ENCODE measurements at places on chromosomes 13 and 19.

DNA sequence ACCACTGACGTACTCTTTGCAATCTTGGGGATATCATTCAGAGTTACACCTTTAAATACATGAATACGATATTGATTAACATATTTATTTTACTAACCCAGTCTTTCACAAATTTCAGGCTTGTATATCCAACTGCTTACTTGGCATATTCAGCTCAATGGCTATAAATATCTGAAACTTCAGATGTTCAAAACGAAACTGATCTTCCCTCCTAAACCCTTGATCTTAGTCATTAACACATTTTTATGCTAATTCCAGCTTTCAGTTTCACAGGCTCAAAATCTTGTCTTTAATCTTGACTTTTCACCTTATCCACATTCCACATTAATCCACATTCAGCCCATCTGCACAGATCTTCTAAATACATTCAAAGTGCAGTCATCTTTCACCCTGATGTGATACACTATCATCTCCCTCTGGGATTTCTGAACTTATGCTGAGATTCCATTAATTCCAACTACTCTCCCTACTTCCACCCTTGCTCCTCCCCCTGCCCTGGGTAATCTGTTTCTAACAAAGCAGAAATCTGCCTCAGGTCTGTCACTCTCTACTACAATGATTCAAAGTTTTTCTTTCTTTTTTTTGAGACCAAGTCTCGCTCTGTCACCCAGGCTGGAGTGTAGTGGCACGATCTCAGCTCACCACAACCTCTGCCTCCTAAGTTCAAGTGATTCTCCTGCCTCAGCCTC, 387.2 kb downstream of the GPC5 start:
- DNase-seq = no peak

- DNase-seq = no peak
Measured at GRCh38 chr13:106104281-106104901, 431.1 kb downstream of the EFNB2 start.

GRCh38 chr13:62512194-62513141, 1096.8 kb upstream of the PCDH20 start:
- peak; percentile 54 for DNase-seq

DNA sequence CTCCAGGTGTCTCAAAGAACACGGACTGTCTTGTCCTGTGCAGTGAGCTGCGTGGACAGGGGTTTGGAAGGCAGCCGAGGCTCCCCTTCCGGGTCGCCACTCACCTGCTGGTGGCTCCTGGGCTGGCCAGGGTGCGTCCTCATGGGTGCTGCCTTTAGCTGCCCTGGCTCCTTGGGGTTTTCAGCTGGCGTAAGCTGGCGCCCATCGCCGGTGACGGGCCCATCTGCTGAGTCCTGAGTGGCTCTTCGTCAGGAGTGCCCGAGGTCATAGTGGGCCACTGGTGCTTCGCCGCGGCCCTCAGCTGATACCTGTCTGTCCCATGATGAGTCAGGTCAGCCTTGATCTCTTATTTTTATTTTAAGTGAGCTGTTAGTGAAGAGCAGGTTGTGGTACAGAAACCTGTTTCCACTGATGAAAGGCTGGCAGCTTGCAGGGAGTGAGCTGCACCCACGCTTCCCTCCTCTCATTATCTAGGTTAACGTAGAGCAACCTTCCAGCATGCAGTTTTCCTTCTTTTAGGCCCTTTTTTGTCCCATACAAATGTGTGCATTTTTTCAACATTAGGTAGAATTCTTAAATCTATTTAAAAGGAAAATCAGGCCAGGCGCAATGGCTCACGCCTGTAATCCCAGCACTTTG, 18.4 kb downstream of the EPN1 start:
- DNase-seq = no peak

GRCh38 chr19:42207767-42208271, 9.7 kb downstream of the DEDD2 start:
- DNase-seq = peak; percentile 25

DNA sequence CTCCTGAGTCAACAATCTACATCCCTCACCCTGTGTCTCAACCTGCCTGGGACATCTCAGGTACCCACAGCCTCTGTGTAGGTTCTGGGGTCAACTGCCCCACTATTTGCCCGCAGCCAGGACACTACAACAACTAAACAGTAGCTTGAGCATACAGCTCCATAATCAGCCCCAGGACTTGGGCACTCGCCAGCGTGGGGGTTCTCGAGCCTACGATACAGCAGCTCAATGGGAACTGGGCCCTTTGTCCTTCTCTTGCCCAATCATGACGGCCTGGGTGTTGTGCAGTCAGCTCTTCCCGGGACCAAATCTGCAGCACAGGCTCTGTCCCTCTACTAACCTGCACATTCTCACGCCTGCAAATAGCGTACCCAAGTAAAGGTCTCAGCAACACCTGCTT, 1.3 kb downstream of the ZNF180 start:
- no peak for DNase-seq

GRCh38 chr13:114124921-114125320, 7.5 kb downstream of the RASA3 start:
- DNase-seq = no peak

DNA sequence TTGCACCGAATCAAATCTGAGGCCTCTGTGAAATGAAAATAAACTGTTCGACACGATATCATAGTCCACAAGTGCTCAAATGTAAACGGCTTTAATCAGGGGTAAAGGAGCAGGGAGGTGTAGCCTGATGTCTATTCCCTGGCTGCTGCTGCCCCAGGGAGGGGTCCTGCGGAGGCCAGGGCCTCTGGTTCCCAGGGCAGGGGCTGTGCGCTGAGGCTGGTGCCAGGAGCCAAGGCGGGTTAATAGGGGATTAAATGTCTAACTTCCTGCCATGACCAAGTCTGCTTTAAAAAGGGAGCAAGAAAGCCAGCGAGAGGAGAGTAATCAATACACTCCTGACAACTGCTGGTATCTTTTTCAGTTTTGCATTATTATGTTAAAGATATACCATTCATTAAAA, 59.4 kb downstream of the ZNF536 start:
- DNase-seq = no peak

DNA sequence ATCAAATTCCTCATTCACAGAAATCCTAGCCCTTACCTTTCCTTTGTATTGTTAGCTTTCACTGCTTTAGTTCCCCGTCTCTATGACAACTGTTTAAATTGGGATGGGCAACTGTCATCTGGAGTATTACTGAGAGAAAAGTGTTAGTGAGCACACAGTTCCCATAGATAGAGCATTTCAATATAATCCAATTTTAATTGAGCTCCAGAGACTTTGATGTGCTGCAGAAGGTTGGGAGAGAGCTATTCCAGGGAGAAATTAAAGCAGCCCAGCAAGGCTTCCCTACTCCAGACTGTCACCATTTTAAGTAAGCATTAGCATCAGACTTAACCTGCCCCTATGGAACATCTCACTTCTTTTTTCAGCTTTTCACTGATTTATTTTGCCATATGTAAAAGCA, 55.0 kb upstream of the MAB21L1 start:
- no peak for DNase-seq

DNA sequence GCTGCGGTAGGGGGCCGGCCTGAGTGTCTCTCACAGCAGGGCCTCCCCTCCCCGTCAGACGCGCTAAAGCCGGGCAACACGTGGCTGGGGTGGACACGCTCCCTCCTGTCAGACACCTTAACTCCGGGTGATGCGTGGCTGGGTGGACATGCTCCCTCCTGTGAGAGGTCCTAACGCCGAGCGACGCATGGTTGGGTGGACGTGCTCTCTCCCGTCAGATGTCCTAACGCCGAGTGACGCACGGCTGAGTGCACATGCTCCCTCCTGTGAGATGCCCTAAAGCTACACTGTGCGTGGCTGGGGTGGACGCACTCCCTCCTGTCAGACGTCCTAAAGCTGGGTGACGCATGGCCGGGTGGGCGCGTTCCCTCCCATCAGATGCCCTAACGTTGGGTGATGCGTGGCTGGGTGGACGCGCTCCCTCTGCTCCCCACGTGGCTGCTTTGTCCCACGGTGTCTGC, 126.1 kb upstream of the MCF2L start:
- no peak for DNase-seq

GRCh38 chr13:105897575-105897974, 637.9 kb downstream of the EFNB2 start:
- no peak for DNase-seq

GRCh38 chr13:20118268-20119140, 42.3 kb downstream of the GJA3 start:
- no peak for DNase-seq

DNA sequence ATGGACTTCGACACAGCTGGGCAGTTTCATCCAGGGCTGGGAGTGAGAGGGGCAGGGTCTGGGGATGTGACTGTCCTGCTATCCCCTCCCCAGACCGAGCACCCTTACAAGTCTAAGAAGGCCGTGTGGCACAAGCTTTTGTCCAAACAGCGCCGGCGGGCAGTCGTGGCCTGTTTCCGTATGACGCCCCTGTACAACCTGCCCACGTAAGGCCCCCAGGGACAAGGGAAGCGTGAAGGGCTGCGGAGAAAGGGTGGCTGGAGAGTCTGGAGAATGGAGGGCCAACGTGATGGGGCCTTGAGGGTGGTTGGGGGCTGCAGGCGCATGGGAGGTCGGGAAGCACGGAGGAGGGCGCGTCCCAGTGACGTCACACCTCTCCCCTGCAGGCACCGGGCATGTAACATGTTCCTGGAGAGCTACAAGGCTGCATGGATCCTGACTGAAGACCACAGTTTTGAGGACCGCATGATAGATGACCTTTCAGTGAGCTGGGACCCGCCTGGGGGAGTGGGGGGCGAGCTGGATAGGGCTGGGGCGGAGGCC, 89.5 kb downstream of the MAP4K1 start:
- DNase-seq = no peak

DNA sequence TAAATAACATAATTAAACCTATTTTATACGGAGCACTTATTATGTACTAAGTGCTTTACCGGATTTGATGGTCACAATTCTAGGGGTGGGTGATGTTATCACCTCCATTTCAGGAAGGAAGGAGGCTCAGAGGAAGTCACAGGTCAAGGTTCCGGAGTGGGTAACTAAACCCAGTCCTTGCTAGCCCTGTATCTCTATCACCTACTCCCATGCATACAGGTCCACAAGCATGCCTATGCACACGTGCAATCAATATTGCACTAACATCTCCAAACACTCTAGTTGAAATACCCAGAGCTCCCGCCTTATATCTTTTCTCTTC, 17.8 kb upstream of the FOSB start:
- DNase-seq = peak; percentile 73
